ENCODE measurements at places on chromosomes 12 and 14.

DNA sequence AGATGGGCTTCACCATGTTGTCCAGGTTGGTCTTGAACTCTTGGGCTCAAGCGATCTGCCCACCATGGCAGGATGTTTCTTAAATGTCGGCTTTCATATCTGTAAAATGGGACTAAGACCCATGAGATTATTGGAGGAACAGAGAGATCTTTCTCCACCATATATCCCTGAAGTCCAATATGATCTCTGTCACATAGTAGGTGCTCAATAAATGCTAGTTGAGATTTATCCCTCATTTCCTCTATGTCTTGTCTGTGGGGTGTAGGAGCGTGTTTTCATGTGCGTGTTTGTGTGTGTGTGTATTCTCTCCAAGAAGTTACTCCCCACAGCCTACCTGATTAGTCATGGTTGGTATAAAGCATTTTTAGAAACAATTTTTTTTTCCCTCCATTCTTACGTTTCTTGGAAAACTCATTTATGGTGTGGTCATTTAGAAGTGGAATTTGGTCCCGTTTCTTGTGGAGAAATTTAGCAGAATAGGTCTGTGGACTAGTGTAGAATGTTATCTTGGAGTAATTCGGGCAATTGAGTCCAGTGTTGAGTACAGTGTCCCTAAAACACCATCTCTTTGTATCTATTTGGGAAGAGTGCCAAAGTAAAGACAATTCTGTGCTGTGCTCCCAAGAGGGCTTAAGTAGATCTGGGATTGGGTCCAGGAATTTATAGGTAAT is 4.3 kb downstream of the STRAP start:
- DNase-seq: no peak

DNA sequence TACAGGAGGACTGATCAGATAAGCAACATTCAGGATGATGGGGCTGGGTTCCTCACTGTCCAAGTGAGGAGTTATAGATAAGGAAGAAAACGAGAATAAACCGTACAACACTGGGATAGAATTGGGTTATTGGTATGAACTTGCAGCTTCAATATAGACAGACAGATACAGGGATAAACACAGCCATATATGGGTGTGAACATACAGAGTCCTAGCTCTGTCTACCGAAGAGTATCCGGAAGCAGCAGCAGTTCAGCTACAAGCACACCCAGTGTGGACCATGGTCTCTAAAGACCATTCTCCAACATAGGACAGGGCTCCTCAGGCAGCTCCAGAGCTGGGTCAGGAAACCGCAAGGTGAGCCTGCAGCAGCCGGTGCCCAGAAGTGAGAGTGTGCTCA is 40.8 kb downstream of the CDC42BPB start:
- no peak for DNase-seq

- no peak for DNase-seq
Measured at GRCh38 chr14:75204116-75204515, 27.7 kb upstream of the TMED10 start.

DNA sequence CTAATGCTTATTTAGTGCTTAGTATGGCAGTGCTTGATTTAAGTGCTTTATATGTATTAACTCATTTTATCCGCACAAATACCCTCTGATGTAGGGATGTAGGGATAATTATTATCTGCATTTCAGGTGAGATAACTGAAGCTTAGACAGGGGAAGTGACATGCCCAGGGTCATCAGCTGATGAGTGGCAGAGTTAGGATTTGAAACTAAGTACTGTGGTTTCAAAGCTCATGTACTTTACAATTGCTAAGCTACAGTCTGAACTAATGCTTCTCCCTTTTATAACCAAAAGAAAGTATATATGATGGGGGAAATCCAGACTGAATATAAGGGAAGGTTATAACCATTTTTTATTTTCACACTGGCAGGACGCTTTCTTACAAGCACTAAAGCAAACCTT is 229.6 kb upstream of the NAV3 start:
- DNase-seq: no peak

DNA sequence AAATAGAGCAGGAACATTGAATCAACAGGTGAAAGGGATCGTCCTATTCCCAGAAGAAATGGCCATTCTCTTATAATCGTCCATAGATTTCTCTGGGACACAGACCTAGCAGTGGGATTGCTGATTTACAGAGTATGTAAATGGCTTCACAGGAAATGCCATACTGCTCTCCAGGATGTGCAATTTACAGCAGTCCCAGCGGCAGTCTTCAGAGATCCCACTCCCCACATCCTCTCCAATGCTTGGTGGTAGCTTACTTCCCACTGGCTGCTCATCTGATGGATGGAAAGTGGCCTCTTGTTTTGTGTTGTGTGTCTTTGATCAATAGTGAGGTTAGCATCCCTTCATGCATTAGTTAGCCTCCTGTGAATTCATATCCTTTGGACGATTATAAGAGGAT is 58.1 kb upstream of the PRMT8 start:
- DNase-seq: no peak

- DNase-seq: no peak
Measured at GRCh38 chr12:50222275-50222783, 55.2 kb upstream of the CERS5 start.

DNA sequence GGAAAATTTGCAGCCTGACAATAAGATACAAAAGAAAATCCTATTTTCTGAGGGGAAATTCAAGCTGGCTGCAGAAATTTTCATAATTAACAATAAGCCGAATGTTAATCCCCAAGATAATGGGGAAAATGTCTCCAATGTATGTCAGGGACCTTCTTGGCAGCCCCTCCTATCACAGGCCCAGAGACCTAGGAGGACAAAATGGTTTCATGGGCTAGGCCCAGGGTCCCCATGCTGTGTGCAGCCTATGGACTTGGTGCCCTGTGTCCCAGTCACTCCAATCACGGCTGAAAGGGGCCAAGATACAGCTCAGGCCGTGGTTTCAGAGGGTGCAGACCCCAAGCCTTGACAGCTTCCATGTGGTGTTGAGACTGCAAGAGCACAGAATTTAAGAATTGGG is 11.2 kb downstream of the C12orf50 start:
- no peak for DNase-seq

DNA sequence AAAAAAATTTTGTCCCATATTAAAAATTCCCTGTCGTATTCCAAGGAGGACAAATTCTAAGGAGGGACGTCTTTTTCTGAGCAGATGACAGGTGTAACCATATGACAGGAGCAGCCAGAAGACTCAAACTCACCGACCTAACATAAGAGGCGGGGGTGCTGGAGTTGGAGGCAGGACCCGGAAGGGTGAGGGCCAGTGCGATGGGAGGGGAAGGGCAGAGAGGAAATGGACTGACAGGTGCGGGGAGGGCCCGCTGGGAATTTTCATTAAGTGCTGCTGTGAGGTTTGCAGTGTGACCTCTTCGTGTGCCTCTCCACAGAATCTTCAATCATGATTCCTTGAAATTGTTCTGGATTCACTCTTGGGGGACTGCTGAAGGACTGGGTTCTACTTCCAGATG is 189.4 kb downstream of the NTF3 start:
- no peak for DNase-seq

- no peak for DNase-seq
Measured at GRCh38 chr12:79367032-79367589, 323.7 kb downstream of the PAWR start.

DNA sequence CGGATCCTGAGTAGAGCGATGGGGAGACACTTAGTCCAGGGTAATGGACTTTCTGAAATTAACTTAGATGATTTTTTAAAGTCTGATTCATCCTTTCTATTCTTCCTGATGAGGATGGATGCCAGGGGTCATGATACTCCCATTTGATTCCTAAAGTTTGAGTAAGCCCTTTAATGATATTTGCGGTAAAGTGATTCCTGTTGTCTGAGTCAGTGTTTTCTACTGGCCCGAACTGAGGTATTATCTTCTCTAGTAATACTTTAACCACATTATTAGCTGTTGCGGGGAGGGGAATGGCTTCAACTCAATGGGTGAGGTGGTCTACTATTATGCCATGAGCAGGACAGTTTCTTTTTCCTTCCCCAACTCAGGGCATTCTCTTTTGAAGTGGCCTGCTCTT is 111.6 kb downstream of the RIN3 start:
- DNase-seq: no peak

- no peak for DNase-seq
Measured at GRCh38 chr12:121787063-121788025, 6.1 kb downstream of the RHOF start.

DNA sequence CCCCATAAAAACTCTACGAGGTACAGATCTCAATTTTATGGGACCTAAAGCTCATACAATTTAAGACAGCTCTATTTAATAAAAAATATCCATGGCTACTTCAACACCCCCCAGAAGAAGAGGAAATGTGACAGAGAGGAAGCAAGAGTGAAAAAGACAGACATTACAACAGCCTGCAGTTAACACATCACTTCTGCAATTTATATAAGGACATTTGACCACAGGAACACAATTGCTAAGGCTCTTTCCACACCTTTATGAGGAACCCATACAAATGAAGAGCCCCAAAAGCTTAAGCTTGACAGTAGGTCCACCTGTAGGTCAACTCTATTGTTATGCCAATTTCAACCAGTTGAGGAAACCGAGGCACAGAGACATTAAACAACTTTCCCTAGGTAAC is 5.6 kb downstream of the OR10P1 start:
- no peak for DNase-seq

DNA sequence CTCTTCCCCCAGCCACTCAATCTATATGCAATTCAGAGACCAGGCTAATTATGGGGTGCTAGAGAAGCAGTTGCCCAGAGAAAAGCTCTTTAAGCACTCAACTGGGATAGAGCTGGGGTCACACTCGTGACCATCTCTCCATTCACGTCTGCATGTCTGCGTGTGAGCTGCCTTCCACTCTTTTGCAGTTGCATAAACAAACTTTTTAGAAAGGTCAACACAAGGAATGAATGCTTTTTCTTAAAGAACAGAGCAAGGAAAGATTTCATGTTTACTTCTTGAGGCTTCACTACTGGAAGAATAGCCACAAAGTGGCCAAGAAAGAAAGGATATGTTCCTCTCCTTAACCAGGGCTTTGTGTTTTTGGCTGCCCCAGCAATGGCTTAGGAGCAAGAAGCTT is 151.1 kb downstream of the SAMD4A start:
- DNase-seq: no peak

- no peak for DNase-seq
Measured at GRCh38 chr12:52041695-52042123, 9.5 kb upstream of the NR4A1 start.

DNA sequence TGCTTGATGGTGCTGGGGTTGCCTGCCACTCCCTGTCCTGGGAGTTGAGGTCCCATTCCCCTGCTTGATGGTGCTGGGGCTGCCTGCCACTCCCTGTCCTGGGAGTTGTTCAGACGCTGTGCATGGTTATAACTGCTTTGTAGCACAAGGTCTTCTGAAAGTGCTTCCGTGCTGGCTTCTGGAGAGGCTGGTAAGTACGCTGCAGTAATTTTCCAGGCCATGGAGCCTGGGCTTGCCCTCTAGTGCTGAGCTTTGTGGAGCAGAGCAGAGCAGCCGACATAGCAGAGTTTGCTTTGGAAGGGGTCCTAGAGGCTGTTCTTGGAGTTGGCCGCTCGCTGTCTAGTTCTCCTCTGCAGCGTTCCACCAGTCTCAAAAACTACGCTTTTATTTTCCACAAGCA is 6.3 kb downstream of the B4GALNT3 start:
- no peak for DNase-seq

GRCh38 chr12:104413330-104413729 is 43.4 kb upstream of the CHST11 start:
- DNase-seq: no peak

GRCh38 chr14:68027276-68027675 is 207.7 kb downstream of the RAD51B start:
- no peak for DNase-seq

DNA sequence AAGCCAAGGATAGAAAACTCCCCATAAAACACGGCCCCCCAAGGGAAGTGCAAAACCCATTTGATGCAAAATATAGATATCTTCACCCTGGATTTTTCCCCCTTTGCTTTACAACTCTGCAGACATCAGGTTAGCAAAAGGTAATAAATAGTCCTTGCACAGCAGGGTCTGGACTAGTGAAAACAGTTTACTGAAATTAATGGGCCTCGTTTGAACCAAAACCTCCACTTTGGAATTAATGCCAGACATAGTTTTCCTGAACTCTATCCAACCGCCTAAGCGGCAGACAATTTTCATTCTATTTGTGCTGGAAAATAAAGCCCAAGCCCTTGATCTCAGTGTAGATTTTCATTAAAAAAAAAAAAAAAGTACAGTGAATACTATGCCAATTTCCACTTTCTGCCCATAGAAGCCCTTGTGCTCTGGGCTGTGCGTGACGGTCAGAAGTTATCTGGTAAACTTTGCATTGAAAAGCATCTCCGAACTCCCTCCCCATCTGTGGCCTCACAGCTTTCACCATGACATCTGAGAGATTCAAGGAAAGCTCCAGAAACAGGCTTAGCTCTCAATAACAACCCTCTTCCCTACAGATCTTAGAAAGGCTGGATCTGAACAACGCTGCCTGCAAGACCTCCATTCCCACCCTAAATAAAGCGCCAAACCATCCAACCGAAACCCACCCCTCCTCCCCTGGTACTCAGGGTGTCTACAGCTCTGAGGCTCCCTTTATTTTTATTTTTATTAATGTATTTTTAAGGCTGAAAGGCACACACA is 11.0 kb upstream of the IRF2BPL start:
- no peak for DNase-seq

DNA sequence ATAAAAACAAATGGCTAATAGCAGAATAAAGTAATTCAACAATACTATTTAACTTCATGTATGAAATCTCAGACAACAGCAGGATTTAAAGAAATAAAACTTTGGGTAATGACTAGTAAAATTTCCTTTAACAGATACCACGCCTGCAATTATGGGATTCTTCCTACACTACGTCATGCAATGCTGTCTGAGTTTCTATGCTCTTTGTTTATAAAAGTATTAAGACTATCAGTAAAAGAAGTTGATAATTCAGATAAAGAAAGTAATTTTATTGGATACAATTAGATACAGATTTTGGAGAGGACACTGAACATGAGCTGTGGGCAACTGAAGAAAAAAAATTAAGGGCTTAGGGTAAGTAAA is 308.4 kb upstream of the LRFN5 start:
- no peak for DNase-seq

DNA sequence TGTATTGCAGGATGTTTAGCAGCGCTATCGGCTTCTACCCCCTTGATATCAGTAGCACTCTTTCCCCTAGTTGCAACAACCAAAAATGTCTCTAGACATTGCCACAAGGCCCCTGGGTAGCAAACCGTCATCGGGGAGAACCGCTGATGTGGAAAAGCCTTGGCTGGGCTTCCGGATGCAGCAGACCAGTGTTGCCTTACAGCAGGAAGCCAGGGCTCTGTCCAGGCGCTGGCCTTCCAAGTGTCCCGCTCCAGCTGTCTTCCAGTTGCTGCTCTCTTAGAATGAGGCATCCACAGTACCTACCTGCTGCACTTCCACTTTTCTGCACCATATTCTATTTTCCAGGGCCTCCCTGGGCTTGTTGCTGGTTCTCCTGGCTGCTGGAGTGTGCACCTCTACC is 22.6 kb upstream of the SLC10A1 start:
- no peak for DNase-seq

GRCh38 chr14:105146976-105147635 is 21.5 kb downstream of the JAG2 start:
- DNase-seq: no peak

GRCh38 chr14:64208981-64209380 is 85.2 kb downstream of the ESR2 start:
- no peak for DNase-seq

Measured in effector CD4-positive, alpha-beta T cell (primary cell).